ENCODE measurements at places on chromosomes 3 and 15.
A peak's percentile ranks its signal among the peaks of the same experiment; 100 is the strongest.

- peak; percentile 90 for DNase-seq
Observed at GRCh38 chr3:160981217-160981938, 123.8 kb downstream of the B3GALNT1 start.

DNA sequence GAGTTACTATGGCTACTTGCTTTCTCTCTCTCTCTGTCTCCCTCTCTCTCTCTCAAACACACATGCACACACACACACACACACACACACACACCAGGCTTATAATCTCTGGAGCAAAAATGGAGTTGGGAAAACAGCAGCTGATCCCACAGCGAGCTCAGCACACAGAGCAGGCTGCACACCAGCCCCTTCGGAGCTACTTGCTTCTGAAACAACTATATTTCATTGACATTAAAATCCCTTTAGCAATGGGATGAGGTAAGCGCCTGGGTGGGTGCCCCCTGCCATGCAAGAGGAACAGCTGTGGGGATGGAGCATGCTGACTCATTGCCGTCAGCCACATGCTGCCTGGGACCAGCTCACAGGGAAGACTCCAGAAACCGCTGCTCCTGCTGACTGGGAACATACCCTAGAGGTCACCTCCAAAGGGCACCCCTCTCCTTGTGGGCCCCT lies 45.7 kb downstream of the B3GNT5 start:
- DNase-seq = peak; percentile 88

DNA sequence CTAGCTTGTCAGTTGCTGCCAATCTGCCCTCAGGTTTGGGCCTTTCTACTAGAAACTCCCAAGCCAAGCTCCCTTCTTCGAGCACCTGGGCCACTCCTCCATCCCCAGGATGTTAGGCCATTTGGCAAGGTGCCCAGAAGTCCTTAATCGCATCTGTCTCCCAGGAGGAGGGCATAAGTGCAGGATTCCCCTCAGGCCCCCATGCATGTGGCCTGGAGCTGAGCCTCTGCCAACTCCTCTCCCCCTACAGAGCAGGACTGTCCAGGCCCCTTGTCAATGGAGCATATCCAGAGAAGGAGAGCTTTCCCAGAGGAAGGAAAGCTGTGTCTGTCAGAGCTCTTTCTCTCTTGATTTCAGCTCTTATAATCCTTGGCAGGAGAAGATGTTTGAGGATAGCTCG lies 182.6 kb upstream of the ROPN1 start:
- no peak for DNase-seq

- no peak for DNase-seq
Observed at GRCh38 chr3:192277477-192277876, 449.9 kb downstream of the FGF12 start.

GRCh38 chr3:16236856-16237393 lies 27.8 kb downstream of the DPH3 start:
- no peak for DNase-seq

GRCh38 chr3:17954801-17955200 lies 212.4 kb upstream of the TBC1D5 start:
- no peak for DNase-seq

DNA sequence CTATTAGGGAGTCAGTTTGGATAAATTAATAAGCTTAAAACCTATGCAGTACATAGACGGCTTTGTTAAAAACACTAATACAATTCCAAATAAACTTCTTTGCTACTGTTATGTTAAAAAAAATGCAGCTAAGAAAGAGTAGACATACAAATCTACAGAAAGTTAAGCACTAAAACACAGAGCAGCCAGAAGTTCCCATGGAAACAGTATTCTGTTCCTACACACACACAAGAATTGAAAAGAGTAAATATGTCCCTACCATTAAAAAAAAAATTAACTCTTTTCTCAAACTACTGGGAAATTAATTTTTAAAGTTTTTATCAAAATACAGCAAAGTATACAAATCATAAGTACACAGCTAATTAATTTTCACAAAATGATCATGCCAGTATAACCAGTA lies 71.6 kb downstream of the CLASP2 start:
- no peak for DNase-seq

GRCh38 chr15:64305261-64305660 lies 50.7 kb downstream of the CSNK1G1 start:
- no peak for DNase-seq

DNA sequence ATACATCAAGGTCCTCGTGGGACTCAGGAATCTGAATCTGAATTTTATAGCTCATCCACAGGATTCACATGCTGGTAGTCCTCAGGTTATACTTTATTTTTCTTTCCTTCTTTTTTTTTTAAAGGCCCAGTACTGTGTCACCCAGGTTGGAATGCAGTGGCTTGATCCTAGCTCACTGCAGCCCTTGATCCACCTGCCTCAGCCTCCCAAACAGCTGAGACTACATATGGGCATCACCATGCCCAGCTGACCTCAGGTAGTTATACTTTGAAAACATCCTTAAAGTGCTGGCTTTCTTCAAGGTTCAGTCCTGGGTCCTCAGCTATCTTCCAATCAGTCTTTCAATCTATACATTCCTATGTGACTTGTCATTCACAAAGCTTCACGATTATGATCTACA lies 38.2 kb downstream of the SNX4 start:
- DNase-seq = no peak

GRCh38 chr15:59339252-59339672 lies 33.4 kb downstream of the MYO1E start:
- DNase-seq = no peak

DNA sequence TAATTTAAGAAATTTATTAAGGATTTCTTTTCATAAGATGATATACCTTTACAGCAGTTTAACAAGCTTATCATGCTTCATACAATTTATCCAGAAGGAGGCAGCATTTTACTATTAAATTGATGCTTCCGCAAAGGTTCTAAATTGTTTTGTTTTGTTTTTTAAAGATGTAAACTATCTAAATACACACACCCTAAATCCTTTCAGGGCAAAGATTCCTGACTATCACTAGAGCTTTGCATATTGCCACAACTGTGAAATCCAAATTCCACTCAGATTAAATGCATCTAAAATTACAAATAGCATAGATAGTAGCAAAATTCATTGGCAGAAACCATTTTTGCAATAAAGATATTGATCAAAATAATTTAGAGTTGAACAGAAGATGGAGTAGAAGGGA lies 44.5 kb upstream of the CCNL1 start:
- peak; percentile 62 for DNase-seq

- no peak for DNase-seq
Observed at GRCh38 chr3:123120573-123120972, 53.7 kb downstream of the PDIA5 start.

- peak; percentile 33 for DNase-seq
Observed at GRCh38 chr3:184498986-184499606, 62.5 kb upstream of the EPHB3 start.

DNA sequence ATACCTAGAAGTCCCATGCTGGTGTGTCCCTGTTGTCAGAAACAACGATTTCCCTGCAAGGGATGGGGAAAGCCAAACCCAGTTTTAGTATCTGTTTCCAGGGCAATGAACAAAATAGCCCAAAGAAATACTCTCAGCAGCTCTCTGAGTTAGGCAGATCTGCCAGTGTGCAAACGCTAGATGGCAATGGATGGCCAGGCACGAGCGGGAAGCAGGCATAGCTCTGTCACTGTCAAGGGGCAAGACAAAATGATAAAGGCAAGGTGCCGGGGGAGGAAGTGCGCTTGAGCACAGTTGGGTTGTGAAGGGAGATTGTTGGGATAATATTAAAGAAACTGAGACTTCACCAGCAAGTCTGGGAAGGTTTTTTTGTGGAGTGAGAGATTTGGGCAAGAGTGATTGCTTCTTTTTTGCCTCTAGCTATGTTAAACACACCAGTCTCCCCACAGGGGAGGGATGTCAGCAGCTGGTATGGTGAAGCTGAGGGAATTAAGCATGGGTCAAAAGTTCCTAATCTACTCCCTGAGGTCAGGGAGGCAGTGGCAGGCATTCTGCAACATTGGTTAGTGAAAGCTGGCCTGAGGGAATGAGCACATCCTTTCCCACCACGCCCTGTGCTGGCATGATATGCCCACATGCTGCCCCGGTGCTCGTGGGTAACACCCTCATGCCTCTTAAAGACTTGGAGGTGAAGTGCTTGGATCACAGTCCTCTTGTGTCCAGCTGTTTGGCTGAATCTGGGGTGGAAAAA lies 117.5 kb downstream of the PDCD6IP start:
- DNase-seq = peak; percentile 38

GRCh38 chr3:45477041-45477725 lies 88.8 kb downstream of the LARS2 start:
- DNase-seq = no peak

DNA sequence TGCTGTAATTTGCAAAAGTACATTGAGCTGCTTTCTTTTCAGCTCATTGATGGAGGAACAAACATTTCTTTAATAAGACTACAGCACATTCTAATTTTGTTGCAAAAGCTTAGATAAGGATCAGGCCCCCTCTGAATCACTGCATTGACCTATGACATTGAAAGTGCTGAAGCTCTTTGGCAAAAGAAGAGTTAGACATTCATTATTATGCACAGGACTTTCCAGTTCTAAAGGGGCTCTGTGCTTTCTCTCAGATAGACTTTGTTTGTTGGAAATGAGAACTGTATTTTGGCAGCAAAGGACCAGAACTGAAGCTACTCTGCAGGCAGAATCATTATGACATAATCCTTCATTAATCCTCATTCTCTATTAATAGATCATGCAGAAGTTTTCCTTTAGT lies 252.9 kb upstream of the SOX2 start:
- no peak for DNase-seq

- DNase-seq = no peak
Observed at GRCh38 chr3:21665444-21666100, 85.4 kb downstream of the ZNF385D start.

GRCh38 chr3:51975852-51976549 lies 1.1 kb downstream of the ABHD14A start:
- DNase-seq = no peak

DNA sequence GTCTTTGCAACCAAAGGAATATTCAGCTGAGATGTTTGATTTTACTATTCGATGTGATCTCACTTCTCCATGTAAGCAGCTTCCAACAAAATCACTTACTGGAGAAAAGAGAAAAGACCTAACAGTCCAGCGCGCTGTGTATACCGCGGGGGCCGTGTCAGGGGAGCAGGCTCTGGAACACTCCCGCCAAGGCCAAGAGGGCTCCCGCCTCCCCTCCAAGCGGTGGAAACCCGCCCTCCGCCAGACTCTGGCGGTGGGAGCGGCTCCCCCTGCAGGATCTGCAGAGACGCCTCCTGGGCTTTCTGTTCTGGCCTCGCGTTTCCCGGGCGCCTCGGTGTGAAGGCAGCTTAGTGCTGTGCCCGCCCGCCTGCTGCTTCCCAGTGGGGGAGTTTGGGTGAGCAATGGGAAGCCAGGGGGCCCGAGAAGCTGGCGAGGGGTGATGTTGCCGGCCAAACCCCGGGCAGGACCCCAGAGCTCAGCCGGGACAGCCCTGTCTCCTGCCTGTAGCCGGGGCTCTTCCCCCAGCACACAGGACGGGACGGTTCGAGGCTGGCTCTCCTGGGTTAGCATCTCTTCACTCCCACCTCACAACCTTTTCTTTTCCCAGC lies 36.3 kb downstream of the CHST14 start:
- peak; percentile 71 for DNase-seq

- no peak for DNase-seq
Observed at GRCh38 chr3:173003956-173004355, 137.1 kb downstream of the SPATA16 start.

GRCh38 chr15:63041402-63041973 lies 1.1 kb upstream of the TPM1 start:
- no peak for DNase-seq

DNA sequence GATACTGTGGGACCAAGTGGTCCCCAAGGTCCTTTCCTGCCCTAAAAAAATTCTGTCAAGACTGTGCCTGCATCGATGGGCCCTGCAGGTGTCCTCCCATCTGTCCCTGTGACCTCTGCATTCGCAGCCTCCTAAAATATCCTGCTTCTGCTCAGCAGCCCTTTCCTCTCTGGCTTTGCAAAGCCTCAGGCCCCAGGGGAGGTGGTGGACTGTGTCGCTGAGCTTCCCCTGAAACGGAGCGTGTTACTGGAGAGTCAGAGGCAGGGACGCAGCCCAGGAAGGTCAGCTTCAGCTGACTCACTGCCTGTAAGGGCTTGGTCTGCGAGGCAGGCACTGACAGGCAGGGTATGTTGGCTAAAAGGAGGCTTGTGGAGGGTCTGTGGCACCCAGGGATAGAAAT lies 110.0 kb downstream of the RAB11A start:
- no peak for DNase-seq

DNA sequence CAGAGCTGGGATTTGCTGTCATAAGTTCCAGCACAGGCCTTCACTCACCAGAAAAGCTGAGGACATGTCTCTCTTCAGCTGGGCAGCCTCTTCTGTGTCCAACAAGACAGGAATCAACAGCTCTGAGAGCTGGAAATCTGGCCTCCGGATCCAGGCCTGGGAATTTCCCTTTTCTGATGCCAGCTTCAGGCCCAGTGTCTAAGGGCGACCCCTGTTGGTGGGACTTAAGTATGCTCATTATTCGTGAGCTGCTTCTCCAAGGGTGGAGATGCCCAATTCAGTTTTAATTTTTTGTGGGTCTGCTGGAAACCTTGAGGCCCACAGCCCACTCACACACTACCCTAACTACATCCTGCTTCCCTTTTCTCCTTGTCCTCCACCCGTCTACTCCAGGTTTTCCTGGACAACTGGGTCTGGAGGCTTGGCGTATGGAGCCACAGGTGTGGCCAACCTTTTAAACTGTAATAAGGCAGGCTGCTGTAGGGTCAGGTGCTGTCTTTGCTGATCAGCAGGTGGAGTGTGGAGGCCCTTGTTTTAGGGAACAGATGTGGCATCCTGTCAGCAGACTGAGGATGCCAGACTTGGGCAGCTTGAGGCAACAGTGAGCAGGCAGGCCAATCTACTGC lies 2.6 kb upstream of the CEMIP start:
- DNase-seq = peak; percentile 81

DNA sequence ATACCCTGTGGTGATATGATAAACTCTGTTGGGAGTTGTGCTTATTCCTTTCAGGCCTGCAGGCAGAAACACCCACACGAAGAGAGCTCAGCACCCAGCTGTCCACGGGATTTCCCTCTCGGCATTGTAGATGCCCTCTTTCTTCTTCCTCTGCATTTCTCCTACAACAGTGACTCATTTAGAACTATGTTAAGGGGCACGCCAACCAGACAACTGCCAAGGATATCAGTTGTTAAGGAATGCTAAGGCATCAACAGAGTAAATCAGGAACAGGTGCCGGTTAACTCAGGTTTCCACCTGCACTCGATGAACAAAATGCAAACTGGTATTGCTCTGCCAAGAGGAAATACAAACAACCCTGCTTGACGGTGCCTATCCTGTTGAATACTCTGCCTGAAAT lies 270.0 kb upstream of the PEX5L start:
- no peak for DNase-seq

DNA sequence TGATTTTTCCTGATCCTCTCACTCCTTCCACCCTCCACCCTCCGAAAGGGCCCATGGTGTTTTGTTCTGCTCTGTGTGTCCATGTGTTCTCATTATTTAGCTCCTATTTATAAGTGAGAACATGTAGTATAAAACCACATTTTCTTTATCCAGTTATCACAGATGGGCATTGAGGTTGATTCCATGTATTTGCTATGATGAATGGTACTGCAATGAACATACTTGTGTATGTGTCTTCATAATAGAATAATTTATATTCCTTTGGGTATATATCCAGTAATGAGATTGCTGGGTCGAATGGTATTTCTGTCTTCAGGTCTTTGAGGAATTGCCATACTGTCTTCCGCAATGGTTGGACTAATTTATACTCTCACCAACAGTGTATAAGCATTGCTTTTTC lies 126.0 kb downstream of the IMPG2 start:
- no peak for DNase-seq
